ENCODE measurements at places on chromosomes 2 and 18. TPM values are rescaled to one million over a fixed set of nuclear protein-coding genes. Genes with fewer than 3 reads are reported as not detected.

The RAX gene
- not detected for total RNA-seq

The DSG1 gene
- not detected for total RNA-seq

The SH3RF3 gene
- total RNA-seq = 5.2 TPM

GRCh38 chr2:219698748-219699439 lies 71.5 kb downstream of the SLC4A3 start:
- H3K36me3 ChIP-seq = no peaks in the 10 kb centered on the region
- peaks cover 31% of the 10 kb centered on the region for H3K27me3 ChIP-seq
- no peak for DNase-seq

- H3K4me1 ChIP-seq = no peaks in the 10 kb centered on the region
- H3K27me3 ChIP-seq = no peaks in the 10 kb centered on the region
- H3K36me3 ChIP-seq = peaks cover 15% of the 10 kb centered on the region
- H3K4me3 ChIP-seq = no peak overlapping the region
These were observed 13.3 kb upstream of the IAH1 start for GRCh38 chr2:9461079-9461478.

DNA sequence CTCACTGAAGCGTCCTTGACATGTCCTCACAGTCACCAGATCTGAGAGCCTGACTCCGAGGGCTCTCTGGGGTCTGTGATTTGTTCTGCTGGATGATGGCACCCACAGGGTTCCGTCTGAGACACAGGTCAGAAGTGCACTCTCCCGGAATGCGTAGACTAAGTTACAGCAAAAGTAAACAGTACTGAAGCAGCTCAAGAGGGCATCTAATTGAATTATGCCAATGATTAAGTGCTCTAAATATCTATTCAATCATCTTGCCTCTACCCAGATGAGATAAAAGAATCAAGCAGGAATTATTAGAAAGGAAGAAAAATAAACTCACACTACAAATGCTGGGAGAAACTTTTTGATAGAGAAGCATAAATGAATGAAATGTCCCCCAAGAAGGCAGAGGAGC lies 544.1 kb downstream of the SOX11 start:
- H3K4me1 ChIP-seq = no peaks in the 10 kb centered on the region
- no peak overlapping the region for H3K4me3 ChIP-seq
- DNase-seq = no peak
- no peak overlapping the region for H3K27ac ChIP-seq
- no peaks in the 10 kb centered on the region for H3K36me3 ChIP-seq

DNA sequence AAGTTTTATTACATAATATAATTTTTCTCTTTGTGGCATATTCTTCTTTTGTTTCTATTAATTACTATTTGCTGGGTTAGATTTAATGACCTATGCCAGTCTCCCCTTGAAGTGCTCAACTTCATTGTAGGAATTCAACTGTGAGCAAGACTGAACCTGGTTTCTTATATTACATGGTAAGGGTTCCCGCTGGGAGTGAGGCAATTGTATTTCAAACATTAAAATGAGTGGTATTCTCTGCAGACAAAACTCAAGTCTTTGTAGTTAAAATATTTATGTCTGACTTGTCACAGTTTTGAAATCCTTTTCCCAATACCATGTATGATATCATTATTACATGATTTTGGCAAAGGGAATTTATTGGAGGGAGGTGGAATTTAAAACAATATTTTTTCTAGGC lies 278.7 kb downstream of the GULP1 start:
- H3K4me1 ChIP-seq = no peaks in the 10 kb centered on the region
- no peaks in the 10 kb centered on the region for H3K27me3 ChIP-seq
- no peak overlapping the region for H3K4me3 ChIP-seq

All from GM23248 (cell line).